ENCODE measurements at places on chromosomes 11 and 22.

DNA sequence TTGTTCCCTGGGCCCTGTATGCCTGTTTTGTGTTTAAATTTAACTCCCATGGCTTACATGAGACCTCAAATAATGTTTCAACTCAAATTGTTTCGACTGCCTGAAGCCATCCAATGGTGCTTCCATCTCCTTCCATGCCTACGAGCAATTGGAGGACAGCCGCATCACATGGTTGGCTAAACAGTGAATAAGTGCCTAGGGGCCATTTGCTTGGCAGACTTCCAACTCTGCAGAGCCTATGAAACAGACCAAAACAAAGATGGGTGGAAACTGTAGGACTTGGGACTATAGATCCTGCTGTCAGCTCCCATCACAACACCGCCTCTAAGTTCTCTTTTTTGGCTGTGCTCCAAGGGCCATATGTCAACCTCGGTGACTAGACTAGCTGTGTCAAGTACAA lies 84.1 kb downstream of the PARVA start:
- no peak for DNase-seq

DNA sequence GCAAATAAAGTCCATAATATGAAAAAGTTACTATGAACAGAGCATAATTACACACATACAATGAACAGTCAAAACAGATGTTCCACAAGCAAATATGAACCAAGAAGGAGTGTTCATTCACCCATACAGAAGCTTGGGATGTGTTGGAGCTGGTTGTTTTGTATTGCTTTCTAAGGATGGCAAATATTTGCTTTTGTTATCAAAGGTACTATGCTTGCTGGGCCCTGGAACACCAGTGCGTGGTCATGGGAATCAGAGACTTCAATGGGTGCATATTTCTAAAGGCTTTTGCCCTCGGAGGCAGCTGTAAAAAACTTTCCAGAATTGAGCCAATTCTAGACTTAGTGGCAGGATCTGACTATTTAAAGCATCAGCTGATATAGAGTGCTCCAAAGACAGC lies 85.1 kb downstream of the BARX2 start:
- no peak for DNase-seq

DNA sequence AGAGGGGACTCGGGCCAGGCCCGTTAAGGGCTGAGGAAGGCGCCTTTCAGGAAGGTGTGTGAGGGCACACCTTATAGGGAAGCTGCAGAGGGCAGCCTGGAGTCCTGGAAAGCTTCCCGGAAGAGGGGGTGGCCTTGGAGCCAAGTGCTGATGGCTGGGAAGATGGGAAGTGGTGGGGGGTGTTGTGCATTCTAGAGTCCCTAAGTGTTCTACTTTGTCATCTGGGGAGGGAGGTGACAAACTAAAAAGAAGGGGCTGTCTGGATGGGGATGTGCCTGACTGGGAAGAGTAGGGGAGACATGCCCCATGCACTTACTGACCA lies 6.8 kb downstream of the ZDHHC8 start:
- DNase-seq, result no peak

GRCh38 chr11:12433571-12434324 lies 56.4 kb downstream of the PARVA start:
- no peak for DNase-seq

- no peak for DNase-seq
Measured at GRCh38 chr11:122033193-122033592, 82.8 kb downstream of the BLID start.

GRCh38 chr11:61950035-61950547 lies at the start of gene BEST1:
BEST1 (plus strand) TSS chr11:61950351; CDS start chr11:61951807, 1,456 bp downstream.
- no peak for DNase-seq

- no peak for DNase-seq
Measured at GRCh38 chr11:20208622-20209111, 48.4 kb upstream of the DBX1 start.

- DNase-seq, result no peak
Measured at GRCh38 chr22:37334461-37334858, 52.2 kb downstream of the CYTH4 start.

GRCh38 chr22:32600147-32600546 lies 125.5 kb downstream of the FBXO7 start:
- DNase-seq, result no peak

GRCh38 chr11:13348305-13348704 lies 70.7 kb downstream of the BMAL1 start:
- no peak for DNase-seq

GRCh38 chr11:123480882-123481281 lies 50.8 kb downstream of the GRAMD1B start:
- no peak for DNase-seq

DNA sequence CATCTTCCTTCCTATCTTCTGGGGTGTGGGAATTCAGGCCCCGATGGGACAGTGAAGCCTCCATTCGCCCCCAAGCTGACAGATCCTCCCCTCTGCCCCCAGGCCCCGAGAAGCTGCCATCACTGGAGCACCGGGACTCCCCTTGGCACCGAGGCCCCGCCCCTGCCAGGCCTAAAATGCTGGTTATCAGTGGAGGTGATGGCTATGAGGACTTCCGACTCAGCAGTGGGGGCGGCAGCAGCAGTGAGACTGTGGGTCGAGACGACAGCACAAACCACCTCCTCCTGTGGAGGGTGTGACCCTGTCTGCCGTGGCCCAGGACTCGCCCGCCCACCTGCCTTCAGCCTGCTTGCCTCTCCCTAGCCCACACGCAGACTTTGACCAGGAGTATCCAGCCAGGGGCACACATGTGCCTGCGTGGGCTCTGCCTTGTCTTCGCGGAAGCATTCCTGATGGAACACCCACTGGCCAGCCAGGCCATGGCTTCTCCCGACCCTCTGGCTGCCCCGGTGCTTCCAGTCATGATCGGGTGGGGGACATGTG lies 8.6 kb upstream of the RELT start:
- no peak for DNase-seq

GRCh38 chr11:105273660-105274280 lies 134.2 kb upstream of the CARD18 start:
- DNase-seq, result no peak

- DNase-seq, result no peak
Measured at GRCh38 chr11:25860677-25861450, 471.1 kb upstream of the ANO3 start.

GRCh38 chr11:112377946-112378345 lies 117.3 kb upstream of the PLET1 start:
- no peak for DNase-seq

- no peak for DNase-seq
Measured at GRCh38 chr11:125423247-125423849, 72.7 kb downstream of the FEZ1 start.

- DNase-seq, result no peak
Measured at GRCh38 chr22:49357661-49358440, 469.8 kb downstream of the BRD1 start.

DNA sequence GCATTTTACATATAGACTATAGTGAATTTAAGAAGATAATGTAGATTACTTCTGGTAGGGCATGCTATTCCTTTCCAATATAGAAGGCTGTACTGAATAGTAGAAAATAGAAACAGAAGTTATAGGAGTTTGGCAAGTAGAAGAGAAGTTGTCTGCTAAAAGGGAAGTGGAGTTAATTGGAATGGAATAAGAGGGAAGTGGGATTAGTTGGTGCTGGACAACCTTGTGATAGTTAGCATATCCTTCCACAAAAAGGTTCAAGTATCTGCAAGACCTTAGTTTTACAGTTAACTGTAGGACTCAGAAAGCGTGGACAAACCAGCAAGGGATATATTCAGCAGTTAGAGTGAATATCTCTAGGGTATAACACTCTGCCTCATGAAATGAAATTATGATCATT lies 185.5 kb downstream of the SWAP70 start:
- DNase-seq, result no peak

DNA sequence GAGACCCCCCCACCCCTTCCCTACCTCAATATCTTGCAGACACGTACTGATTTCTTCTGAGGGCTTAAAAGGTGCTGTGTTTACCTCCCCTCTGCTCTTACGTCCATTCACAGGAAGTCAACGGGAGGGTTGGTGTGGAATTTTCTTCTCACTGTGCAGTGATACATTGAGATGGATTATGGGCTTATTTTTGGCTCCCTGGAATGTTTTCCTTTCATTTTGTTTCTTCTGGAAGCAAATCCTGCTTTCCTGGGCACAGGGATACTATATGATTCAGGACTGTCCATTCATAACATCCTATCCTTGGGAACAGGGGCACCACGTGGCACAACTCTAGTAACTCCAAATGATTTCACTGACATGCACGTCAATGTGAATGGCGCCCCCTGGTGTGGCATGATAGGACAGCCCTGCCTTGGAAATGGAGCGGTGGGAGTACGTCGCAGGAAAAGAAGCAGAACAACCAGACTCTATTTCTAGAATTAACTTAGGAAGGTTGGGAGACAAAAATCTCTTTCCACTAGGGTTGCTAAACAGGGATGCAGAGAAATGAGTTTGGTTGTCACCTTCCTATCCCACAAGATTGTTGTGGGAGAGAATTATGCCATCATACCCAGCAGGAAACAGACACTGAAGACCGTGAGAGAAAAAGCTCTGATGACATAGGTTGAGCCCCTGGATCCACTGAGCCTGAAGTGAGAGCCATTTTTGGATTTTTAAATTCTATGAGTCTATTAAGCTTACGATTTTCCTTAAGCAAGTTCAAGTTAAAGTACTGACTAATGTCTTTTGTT lies 146.5 kb upstream of the RAG2 start:
- peak; percentile 63 for DNase-seq

DNA sequence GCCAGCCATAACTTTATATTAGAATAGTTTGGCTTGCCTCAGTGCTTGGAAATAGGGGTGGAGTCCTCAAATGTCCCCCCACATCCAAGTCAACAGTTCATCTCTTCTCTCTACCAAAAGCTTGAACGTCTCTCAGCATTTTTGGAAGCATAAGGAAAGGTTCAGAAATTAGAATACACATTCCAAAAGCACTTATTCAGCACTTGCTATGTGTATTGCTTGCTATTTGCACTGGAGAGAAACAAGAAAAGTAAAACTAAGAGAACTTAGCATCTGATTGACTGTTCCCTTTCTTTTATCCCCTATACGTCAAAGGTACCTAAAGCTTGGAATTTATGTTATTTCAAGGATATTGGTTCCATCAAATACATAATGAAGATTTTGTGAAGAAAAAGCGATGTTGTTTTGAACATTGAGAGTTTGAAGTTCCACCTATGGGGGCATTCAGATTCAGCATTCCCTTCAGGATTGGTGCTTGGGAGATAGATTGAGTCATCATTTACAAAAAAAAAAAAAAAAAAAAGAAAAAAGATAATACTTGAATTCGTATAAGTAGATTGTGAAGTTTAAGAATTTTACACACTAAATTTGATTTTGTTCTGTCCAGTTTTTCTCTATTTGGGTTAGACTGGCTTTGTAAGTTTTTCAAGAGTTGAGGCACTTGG lies 1.3 kb downstream of the TBRG1 start:
- no peak for DNase-seq

DNA sequence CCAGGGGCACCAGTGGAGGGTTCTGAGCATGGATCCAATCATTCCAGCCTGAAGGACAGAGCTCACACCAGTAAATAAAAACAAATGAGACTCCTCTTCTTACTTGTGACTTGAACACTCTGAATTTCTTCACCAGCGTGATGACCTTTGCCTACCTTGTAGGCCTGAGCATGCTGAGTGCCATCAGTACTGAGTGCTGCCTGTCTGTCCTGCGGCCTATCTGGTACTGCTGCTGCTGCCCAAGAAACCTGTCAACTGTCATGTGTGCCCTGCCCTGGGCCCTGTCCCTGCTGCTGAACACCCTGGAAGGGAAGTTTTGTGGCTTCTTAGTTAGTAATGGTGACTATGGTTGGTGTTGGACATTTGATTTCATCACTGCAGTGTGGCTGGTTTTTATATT lies 23.9 kb downstream of the MRGPRX4 start:
- no peak for DNase-seq

GRCh38 chr11:104665641-104666040 lies 232.6 kb downstream of the CASP12 start:
- no peak for DNase-seq

- no peak for DNase-seq
Measured at GRCh38 chr22:22400099-22400498, 108.4 kb downstream of the ZNF280B start.

DNA sequence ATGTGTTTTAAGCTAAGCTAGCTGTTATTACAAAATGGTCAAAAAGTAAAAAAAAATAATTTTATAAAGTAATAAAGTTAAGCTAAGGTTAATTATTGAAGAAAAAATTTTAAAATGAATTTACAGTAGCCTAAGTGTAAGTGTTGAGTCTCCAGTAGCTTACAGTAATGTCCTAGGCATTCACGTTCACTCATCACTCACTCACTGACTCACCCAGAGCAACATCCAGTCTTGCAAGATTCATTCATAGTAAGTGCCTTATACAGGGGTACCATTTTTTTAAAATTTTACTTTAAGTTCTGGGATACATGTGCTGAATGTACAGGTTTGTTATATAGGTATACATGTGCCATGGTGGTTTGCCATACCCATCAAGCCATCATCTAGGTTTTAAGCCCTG lies 11.6 kb upstream of the OOSP4B start:
- no peak for DNase-seq

DNA sequence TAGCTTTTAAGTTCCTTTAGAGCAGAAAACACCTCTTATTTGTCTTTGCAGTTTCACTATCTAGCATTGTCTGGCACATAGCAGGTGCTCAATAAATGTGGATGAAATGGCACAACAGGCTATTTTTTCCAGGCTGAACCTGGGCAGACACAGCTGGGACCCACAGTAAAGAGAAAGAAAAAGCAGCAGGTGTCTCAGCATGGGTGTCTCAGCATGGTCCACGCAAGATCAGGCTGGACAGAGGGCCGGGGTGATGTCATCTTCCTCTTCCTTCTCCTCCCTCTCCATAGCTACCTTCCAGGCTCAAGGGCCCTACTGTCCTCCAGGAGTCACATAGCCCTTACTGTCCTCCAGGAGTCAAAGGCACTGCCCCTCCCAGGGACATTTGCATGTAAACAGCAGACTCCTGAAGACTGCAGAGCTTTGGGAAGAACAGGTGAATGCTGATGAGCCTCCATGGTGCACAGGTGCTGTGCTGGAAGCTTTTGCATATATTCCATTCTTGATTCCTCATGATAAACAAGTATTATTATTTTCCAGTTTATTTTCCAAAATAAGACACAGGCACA lies 65.2 kb downstream of the DSCAML1 start:
- no peak for DNase-seq

GRCh38 chr22:37316875-37317371 lies 34.6 kb downstream of the CYTH4 start:
- DNase-seq, result peak; percentile 65

DNA sequence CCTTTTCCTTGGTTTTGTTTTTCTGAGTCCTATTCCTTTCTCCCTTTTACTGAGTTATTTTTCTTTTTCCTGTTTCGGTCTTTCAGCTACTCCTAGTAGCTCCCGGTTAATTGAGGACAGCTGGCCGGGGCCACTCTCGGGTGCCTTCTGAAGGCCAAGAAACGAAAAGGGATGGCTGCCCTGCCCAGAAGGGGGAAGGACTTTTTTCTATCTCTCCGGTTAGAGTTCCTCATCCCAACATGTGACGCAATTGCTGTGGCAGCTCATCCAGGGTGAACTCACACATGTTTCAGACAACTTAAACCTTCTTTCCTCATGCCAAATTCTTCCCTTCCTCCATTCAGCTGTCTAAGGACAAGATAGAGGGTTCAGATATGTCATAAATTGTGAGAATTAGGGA lies 83.6 kb downstream of the PIWIL4 start:
- no peak for DNase-seq

Data from NT2/D1 (cell line).